ENCODE measurements at places on chromosomes 5 and 9. TPM values are rescaled to one million over a fixed set of nuclear protein-coding genes. Genes with fewer than 3 reads are reported as not detected.

- no peaks in the 10 kb centered on the region for H3K4me1 ChIP-seq
- H3K27me3 ChIP-seq: no peaks in the 10 kb centered on the region
- H3K36me3 ChIP-seq: no peaks in the 10 kb centered on the region
- H3K4me3 ChIP-seq: no peak overlapping the region
- no peak for DNase-seq
These were observed 409.5 kb upstream of the MEF2C start for GRCh38 chr5:89292487-89292886.

- peak overlapping the region; percentile 89 for H3K4me3 ChIP-seq
- no peaks in the 10 kb centered on the region for H3K27me3 ChIP-seq
- DNase-seq: peak; percentile 60
- peaks cover 32% of the 10 kb centered on the region for H3K4me1 ChIP-seq
- peaks cover 40% of the 10 kb centered on the region for H3K36me3 ChIP-seq
These were observed 1.1 kb downstream of the POLR1E start for GRCh38 chr9:37486616-37487548.

DNA sequence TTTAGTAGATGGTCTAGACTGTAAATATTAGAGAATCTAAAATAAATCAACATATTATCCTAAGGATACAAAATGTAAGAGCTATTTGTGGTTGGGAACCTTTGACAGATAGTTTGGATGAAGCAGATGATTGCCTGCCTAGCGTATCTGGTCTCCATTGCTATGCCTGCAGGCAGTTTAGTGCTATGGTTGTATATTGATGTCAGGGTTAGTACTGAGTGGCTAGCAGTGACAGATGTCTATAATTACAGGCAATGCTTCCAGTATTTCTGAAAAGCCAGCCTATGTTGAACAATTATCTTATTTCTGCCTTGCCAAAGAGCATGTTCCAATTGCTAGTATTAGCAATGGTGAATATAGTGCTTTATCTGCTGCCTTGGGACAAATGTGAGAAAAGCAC, 151.3 kb upstream of the TLX3 start:
- no peak overlapping the region for H3K27ac ChIP-seq
- no peak for DNase-seq
- H3K27me3 ChIP-seq: no peaks in the 10 kb centered on the region
- H3K36me3 ChIP-seq: no peaks in the 10 kb centered on the region
- H3K4me1 ChIP-seq: no peaks in the 10 kb centered on the region

DNA sequence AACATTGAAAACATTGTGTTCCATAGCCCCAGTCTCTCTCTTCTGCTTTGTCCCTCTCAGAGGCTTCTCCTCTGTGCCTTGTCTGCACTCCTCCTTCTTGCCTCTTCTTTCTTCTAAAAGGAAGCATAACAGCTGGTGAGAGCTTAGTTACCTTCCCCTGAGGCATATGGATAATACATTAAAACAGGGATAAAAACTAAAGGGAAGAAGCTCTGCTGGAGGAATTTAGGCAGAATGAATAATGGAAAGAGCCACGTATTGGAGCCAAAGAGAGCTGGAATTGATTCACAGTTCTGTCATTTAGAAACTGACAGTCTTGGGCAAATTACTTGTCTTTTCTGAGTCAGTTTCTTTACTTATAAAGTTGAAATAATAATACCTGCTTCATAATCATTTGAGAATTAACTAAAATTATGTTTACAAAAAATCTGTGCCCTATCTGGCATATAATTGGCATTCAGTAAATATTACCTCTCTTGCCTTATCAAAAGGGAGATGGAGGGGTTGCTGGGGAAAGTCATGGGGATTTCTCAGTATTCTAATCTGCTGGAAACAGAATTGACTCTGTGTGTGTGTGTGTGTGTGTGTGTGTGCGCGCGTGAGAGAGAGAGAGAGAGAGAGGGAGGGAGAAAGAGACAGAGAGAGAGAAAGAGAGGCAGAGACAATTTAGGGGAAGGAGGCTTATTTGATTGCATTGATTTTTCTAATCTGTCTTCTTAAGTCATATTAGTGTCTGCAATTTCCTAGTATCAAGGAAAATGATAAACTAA, 20.2 kb downstream of the ZNF474 start:
- no peak for DNase-seq
- H3K36me3 ChIP-seq: no peaks in the 10 kb centered on the region
- H3K27me3 ChIP-seq: no peaks in the 10 kb centered on the region
- no peak overlapping the region for H3K27ac ChIP-seq
- no peak overlapping the region for H3K4me3 ChIP-seq
- no peaks in the 10 kb centered on the region for H3K4me1 ChIP-seq

- peak; percentile 48 for DNase-seq
- H3K4me3 ChIP-seq: no peak overlapping the region
- no peaks in the 10 kb centered on the region for H3K4me1 ChIP-seq
- peak overlapping the region; percentile 1 for H3K27ac ChIP-seq
- H3K36me3 ChIP-seq: no peaks in the 10 kb centered on the region
- H3K27me3 ChIP-seq: no peaks in the 10 kb centered on the region
These were observed 58.3 kb downstream of the EGFLAM start for GRCh38 chr5:38316544-38317224.

- H3K4me3 ChIP-seq: no peak overlapping the region
- peaks cover 20% of the 10 kb centered on the region for H3K4me1 ChIP-seq
- no peak for DNase-seq
- no peaks in the 10 kb centered on the region for H3K27me3 ChIP-seq
- no peaks in the 10 kb centered on the region for H3K36me3 ChIP-seq
- no peak overlapping the region for H3K27ac ChIP-seq
These were observed 9.8 kb downstream of the LURAP1L start for GRCh38 chr9:12784461-12785259.

DNA sequence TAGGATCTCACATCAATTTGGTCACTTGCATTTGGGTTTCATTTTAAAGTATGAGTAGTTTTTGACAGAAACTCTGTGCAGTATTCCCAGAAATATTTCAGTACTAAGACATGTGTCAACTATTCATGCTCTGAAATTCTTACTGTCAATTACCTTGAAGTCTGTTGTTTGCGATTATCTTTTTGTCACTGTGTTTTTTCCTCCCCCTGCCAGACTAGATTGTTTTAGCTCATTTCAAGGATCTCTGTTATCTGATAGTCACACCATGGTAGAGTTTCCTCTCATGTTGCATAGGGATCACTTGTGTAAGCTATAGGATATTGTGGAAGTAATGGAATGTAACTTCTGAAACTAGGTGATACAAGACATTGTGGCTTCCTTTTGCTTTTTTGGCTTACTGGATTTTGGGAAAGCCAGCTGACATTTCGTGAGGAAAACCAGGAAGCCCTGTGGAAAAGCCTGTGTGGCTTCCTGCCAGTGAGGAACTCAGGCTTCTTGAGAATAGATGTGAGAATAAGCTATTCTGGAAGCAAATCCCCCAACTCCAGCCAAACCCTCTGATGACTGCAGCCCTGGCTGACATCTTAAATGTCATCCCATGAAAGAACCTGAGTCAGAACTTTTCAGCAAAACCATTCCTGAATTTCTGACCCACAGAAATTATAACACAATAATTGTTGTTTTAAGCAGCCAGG, 122.2 kb downstream of the FGF10 start:
- no peak for DNase-seq
- no peak overlapping the region for H3K27ac ChIP-seq
- no peaks in the 10 kb centered on the region for H3K27me3 ChIP-seq

GRCh38 chr5:125603321-125603720, 819.9 kb upstream of the GRAMD2B start:
- no peak overlapping the region for H3K4me3 ChIP-seq
- no peak for DNase-seq
- H3K36me3 ChIP-seq: no peaks in the 10 kb centered on the region
- H3K27ac ChIP-seq: no peak overlapping the region
- no peaks in the 10 kb centered on the region for H3K27me3 ChIP-seq

DNA sequence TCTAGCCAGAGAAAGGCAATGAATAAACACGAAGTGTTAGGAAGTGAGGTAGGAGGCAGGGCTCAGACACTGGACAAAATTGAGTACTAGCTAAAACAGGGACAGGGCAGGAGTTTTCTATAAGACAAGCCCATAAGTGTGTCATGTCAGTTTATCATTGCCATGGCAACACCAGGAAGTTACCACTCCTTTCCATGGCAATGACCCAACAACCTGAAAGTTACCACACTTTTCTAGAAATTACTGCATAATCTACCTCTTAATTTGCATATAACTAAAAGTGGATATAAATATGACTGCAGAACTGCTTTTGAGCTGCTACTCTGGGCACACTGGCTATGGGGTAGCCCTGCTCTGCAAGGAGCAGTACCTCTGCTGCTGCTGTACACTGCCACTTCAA, 442.5 kb upstream of the COX7C start:
- H3K27ac ChIP-seq: no peak overlapping the region
- no peaks in the 10 kb centered on the region for H3K27me3 ChIP-seq
- H3K4me3 ChIP-seq: no peak overlapping the region
- DNase-seq: no peak
- no peaks in the 10 kb centered on the region for H3K4me1 ChIP-seq

DNA sequence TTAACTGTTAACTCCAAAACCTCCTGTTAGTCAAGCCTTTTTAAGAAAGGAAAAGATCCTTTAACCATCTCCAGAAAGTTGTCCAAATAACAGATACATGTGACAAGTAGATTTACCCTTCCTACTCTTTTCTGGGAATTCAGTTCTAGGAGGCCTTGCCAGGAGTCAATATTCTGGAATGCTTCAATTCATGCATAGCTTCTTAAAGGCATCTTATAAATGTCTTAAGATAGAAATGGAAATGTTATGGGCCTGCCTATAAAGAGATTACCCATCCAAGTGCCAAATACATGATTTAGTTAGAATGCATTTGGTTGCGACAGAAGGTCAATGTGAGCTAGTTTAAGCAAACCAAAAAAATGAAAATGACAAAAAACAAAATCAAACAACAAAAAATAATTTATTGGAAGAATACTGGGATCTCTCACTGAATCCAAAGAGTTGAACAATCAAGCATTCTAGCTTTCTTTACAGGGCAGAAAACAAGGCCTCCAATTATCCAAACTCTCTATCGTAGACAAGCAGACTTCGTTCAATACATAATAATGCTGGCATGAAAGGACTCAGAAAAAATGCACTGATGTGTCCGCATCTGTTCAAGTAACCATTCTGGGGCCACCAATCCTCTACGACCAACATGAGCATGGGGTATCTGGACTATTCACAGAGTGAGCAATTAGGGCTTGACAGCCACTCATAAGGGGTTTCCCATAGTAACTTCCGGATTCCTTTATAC, 188.6 kb downstream of the CTNND2 start:
- H3K27ac ChIP-seq: no peak overlapping the region
- no peaks in the 10 kb centered on the region for H3K36me3 ChIP-seq
- H3K4me1 ChIP-seq: no peaks in the 10 kb centered on the region

GRCh38 chr9:92100237-92100911, 14.8 kb downstream of the SPTLC1 start:
- no peaks in the 10 kb centered on the region for H3K27me3 ChIP-seq
- H3K4me1 ChIP-seq: no peaks in the 10 kb centered on the region
- no peaks in the 10 kb centered on the region for H3K36me3 ChIP-seq

GRCh38 chr5:174454464-174454863, 269.9 kb upstream of the MSX2 start:
- no peaks in the 10 kb centered on the region for H3K27me3 ChIP-seq
- H3K4me1 ChIP-seq: no peaks in the 10 kb centered on the region
- no peak for DNase-seq

GRCh38 chr9:94950579-94951323, 224.3 kb downstream of the AOPEP start:
- no peak overlapping the region for H3K4me3 ChIP-seq
- no peaks in the 10 kb centered on the region for H3K36me3 ChIP-seq
- no peaks in the 10 kb centered on the region for H3K4me1 ChIP-seq
- H3K27me3 ChIP-seq: no peaks in the 10 kb centered on the region

- no peaks in the 10 kb centered on the region for H3K36me3 ChIP-seq
- no peaks in the 10 kb centered on the region for H3K27me3 ChIP-seq
- H3K27ac ChIP-seq: no peak overlapping the region
- H3K4me3 ChIP-seq: no peak overlapping the region
- DNase-seq: no peak
- no peaks in the 10 kb centered on the region for H3K4me1 ChIP-seq
These were observed 287.9 kb downstream of the SEC61B start for GRCh38 chr9:99509900-99510535.

- DNase-seq: no peak
- no peak overlapping the region for H3K4me3 ChIP-seq
- H3K27me3 ChIP-seq: no peaks in the 10 kb centered on the region
- peaks cover 7% of the 10 kb centered on the region for H3K36me3 ChIP-seq
- H3K4me1 ChIP-seq: no peaks in the 10 kb centered on the region
These were observed 41.4 kb downstream of the PSIP1 start for GRCh38 chr9:15469406-15469805.

DNA sequence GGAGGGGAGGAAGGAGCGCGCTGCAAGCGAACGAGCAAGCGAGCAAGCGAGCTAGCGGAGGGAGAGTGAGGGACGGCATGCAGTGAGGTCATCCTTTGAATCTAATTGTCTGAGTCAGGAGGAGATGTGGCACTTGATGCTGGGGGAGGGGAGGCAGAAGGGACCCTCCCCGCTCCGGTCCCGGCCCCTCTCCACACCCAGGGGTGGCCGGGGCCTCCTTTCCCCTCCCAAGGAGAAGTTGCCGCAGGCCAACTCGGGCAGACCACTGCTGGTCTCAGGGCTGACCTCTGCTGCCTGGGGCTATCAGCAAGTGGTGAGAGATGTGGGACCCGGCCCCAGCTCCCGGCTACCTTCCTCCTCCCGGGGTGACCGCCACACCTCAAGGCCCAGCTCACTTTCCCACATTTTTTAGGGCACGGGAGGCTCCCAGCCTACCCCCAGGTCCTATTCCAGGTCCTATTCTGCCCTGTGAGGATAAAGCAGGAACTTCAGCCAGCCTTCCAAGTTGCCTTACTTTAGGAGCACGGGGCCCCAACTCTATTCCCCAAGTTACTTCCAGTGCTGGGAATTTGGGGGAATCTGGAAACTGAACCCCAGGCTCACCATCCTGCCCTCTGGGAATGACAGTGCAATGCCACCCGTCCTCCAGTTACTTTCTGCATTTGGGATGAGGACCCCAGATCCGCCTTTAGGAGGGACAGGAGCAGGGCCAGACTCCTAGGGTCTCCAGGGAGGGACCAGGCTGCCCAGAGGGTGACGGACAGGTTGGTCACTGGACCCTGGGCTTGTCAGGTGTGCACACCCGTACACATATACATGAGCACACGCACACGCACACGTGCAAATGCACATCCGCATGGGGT, 11.1 kb downstream of the CNTFR start:
- H3K4me1 ChIP-seq: no peaks in the 10 kb centered on the region
- peak overlapping the region; percentile 5 for H3K4me3 ChIP-seq
- H3K27me3 ChIP-seq: no peaks in the 10 kb centered on the region
- H3K27ac ChIP-seq: peak overlapping the region; percentile 46
- no peak for DNase-seq

The TAF11L12 gene
- total RNA-seq: not detected

The PRR7 gene
- total RNA-seq: 5.1 TPM

The ACOT12 gene
- total RNA-seq: not detected

The CDC37L1 gene
- total RNA-seq: 48.9 TPM

The SGTB gene
- 10.8 TPM for total RNA-seq

The GRAMD2B gene
- total RNA-seq: 37.7 TPM

The CAMK2A gene
- total RNA-seq: 1.5 TPM

The NRG2 gene
- 3.3 TPM for total RNA-seq

The SPAG8 gene
- total RNA-seq: 4.0 TPM

The MORN5 gene
- total RNA-seq: not detected

The ECM2 gene
- 59.0 TPM for total RNA-seq

The DYNC2I2 gene
- total RNA-seq: 117 TPM

The AFF4 gene
- total RNA-seq: 72.8 TPM

The UQCRQ gene
- 132 TPM for total RNA-seq
